NCI-H2081 treated with DMSO at 0.1 percent for 48 hours (cell line): ENCODE measurements at places on chromosomes 2 and 18.

DNA sequence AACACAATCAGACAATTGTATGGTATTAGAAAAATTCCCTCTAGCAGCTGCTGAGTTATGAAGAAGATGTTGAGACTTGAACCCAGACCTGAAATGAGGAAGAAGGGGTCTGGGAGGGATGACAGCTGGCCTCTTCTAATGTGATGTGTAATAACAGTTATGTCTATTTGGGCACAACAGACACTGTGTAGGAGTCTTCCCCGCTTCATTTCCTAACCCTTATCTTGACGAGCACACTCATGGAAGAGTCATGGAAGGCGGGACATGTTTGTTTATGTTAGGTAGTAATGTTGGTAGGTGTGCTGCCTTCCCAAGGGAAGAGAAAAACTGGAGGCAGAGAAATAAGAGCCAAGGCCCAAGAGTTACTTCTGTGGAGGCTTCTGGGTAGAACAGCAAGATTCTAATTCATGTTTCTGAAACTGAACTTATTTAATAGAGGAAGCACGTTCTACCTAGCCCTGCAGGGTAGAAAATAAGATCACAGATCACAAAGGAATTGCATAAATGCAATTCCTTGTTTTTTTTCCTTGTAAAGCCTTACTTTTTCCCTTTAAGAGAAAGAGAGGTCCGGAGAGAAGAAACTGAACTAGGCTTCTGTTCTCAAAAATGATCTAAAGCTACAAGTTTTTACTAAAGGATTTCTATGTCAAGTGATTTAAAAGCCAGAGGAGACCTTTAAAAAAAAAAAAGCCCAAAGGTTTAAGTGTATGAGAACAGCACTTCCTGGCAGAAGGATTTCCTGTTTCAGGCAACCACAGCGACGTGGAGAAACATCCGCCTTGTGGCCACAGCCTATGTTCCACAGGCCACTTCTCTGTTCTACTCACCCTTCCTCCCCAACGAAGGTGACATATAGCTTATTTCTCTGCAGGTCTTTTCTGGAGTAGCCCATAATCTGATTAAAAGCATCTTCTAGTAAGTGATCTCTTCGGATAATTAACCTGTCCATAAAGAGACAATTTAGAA is 68.5 kb upstream of the STK17B start:
- no peak for DNase-seq

GRCh38 chr2:171807831-171808393 is 86.1 kb downstream of the SLC25A12 start:
- DNase-seq: no peak

DNA sequence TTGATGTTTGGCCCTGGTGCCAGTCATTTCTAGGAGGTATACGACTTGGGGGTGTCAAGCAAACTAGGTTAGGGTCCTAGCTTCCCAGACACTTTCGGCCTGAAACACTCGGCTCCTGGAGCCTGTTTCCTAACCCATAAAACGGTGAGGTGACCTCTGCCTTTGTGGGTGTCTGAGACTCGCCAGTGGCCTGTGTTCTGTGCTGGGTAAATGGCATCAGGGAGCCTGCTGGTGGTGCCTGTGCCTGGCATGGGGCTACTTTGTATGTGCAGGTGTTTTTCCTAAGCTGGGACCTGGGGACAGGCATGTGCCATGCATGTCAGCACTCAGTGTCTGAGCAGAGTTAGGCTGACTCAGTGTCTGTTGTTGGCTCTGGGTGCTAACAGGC is 139.2 kb downstream of the GLI2 start:
- DNase-seq: no peak

DNA sequence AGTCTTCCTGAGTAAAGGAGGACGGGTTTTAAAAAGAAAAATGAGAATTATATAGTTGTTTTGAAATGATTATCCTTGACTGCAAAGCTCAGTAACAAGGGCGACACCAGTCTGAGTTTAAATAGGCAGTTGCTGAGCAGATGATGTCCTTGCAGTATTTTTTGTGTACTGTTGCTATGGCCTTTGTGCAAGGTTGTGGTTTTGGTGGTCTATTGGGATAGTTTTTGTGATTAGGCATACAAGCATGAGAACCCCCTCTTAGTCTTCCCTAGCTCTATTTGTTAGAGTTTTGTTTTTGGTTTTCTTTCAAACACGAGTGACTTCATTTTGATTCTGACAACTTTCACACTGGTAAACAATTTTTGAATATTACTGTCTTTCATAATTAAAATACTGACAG is 64.1 kb downstream of the TAF4B start:
- DNase-seq: no peak

GRCh38 chr18:35852786-35853185 is 119.7 kb upstream of the RMP24 start:
- DNase-seq: no peak

DNA sequence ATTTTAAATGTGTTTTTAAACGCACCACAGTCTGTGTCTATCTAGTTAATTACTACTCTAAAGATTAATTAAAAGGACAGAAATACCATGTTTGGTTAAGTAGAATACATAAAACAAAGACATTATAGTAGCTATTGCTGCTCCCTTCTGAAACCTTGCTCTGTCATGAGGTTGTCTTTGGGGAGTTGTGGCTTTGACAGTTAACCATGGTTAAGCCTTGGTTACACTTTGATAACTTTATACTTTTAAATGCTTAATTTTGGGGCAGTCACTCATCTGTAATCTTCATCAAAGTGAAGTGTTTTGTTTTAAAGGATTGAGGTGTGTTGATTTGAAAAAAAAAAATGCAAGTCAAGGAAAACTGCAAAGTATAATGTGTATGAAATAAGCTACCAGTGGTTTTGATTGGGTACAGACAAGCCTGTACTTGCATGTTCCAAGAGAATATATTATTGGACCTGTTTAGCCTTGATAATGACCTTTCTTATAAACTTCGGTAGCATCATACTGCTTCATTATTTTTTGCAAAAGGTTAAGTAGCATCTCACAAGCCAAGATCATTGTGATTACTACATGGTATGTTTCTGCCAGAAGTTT is 29.8 kb upstream of the TBR1 start:
- DNase-seq: no peak

GRCh38 chr2:156728328-156728727 is 292.1 kb downstream of the GPD2 start:
- no peak for DNase-seq

DNA sequence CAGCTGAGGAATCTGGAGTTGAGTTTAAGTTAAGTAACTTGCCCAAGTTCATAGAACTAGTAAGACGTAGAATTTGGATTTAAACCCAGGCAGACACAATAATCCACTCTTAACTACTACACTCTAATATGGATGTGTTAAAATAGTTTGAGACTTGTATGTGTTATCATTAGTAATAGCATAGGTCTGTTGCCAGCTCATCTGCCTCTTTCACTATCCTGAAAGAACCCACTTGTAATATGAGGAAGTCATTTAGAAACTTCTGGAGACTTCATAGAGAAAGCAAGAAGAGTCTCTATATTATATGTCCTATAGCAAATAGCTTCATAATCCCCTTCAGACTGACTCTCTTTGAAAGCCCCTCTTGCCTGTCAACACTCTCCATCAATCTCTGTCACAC is 43.0 kb upstream of the ACADL start:
- no peak for DNase-seq

DNA sequence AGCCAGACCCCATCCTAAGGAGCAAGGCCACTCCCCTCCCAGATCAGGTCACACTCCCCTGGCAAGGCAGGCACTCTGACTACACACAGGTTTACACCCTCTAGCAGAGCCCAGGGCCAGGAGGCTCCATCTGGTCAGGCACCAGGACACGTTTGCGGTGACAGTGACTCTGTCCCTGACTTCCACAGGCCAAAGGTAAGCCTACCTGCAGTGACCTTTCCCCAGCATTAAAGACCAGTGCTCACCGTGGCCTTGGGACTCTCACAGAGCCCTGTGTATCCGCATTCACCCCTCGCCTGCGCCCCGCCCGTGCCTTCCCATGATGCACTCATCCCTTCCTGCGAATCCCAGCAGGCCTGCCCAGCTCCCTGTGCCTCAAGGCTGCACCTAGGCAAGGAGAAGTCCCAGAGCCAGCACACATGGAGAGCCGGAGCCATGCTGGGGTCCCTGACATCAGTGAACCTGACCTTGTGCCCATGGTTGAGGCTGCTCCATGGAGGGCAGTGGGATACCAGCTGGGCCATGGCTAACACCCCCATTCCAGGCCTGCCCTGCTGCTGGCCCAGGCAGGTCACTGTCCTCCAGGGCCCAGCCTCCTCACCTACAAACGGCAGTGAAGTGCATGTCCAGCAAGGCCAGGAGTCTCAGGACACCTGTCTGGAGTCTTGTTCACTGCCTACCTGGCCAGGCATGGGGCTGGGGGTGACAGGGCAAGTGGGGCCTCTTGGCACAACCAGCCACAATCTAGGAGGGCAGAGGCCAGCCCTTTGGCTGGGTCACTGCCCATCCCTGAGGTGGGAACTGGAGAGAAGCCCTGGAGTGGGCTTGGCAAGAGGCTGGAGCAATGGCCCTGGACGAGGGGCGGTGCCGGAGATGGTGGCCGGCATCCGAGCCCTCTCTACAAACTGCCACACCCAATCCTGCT is 3.0 kb downstream of the NEURL3 start:
- DNase-seq: no peak

- no peak for DNase-seq
Measured at GRCh38 chr2:46647041-46647440, 167.7 kb downstream of the TMEM247 start.

DNA sequence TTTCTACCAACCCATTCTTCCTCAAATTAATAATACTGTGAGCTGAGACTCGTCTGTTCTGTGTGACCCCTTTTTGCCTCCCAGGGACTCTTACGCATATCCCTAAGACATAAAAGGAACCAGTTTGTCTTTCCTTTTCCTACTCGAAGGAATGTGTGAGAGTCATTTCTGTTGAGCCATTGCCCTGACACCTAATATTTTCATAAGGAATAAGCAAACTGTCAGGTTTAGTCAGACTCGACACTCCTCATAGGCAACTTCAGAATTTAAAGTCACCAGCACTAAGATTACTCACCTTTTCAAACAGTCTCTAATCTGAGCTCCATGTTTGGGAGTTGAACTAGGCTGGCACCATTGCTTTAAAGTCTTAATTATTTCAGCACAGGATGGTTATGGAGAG is 305.5 kb downstream of the IKZF2 start:
- no peak for DNase-seq

GRCh38 chr2:3641841-3642421 is 16.1 kb upstream of the ALLC start:
- no peak for DNase-seq

DNA sequence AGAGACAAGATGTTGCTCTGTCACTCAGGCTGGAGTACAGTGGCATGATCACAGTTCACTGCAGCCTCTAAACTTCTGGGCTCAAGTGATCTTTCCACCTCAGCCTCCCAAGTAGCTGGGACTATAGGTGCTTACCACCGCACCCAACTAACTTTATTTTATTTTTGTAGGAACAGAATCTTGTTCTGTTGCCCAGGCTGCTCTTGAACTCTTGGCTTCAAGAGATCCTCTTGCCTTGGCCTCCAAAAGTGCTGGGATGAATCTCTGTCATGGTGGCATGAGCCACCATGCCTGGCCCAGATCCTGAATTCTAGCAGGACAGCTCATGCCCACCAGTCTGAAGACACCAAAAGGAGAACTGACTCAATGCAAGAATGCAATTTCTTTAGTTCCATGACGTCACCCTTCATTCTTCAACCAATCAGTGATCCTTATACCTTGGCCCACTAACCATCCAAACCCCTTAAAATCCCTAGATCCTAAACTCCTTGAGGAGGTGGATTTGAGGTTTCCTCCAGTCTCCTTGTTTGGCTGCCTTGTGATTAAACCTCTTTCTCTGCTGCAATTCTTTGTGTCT is 25.6 kb upstream of the CXXC1 start:
- DNase-seq: no peak

GRCh38 chr2:233036162-233036838 is 3.8 kb downstream of the NEU2 start:
- DNase-seq: no peak

GRCh38 chr2:27184115-27184514 is 27.7 kb upstream of the ATRAID start:
- no peak for DNase-seq

DNA sequence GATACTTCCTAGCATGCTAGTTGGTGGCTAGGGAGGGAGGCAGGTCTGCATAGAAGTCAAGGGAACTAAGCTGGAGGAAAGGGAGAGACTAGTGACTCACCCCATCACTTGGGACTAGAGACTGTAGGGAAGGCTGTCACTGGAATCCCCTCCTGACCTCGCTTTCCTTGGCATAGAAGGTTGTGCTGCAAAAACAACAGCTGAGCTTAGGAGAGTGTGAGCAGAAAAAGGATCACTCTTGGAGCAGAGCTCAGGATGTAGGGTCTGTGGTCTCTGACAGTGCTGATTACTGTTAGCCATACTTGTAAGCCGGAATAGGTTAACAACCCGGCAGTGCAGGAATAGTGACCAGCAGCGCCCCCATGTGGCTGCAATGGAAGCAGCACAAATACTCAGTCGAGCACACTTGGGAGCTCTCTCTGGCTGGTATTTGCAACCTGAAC is 66.9 kb upstream of the SMAD2 start:
- no peak for DNase-seq

- DNase-seq: no peak
Measured at GRCh38 chr2:121485039-121485438, 45.6 kb upstream of the RNU4ATAC start.

- no peak for DNase-seq
Measured at GRCh38 chr2:1310202-1310601, 103.1 kb upstream of the TPO start.

DNA sequence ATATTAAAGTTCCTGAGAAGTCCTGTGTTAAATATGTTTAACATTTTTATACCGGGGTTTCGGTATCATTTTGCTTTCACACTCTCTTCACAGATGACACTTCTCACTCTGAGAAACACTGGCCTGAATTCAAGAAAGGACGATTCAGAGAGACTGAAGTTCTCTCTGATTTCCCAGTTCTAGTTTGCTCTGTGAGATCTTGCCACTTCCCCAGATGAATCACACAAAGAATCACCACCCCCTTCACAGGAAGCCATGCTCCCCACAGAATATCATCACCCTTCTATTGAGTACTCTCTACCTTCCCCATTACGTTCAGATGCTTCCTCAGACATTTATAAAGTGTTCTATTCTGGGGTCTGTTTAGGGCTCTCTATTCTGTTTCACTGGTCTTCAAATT is 16.1 kb upstream of the CD207 start:
- no peak for DNase-seq

DNA sequence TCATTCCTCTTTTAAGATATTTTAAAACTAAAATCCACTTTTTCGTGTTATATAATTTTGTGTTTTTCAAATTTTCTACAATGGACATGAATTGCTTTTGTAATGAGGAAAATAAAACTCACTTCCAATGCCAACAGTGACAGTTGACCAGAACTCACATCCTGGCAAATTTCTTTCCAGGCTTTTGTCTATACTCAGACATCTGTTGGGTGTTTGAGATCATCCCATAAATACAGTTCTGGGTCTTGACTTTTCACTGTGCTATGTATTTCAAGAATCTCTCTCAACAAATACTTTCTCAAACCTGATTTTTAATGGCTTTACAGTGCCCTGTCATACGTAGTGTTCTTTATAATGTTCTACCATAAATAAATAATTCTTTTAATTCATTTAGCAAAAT is 57.6 kb downstream of the RPL37A start:
- no peak for DNase-seq
